Osteocyte (in vitro differentiated cells): ENCODE measurements at places on chromosomes 1 and 21. TPM values are rescaled to one million over a fixed set of nuclear protein-coding genes. Genes with fewer than 3 reads are reported as not detected.

The DISC1 gene
- 15.6 and 16.0 TPM in 2 replicates for total RNA-seq

The HCN3 gene
- total RNA-seq: 3.7 and 4.1 TPM in 2 replicates

The LCE1F gene
- not detected in 2 replicates for total RNA-seq

DNA sequence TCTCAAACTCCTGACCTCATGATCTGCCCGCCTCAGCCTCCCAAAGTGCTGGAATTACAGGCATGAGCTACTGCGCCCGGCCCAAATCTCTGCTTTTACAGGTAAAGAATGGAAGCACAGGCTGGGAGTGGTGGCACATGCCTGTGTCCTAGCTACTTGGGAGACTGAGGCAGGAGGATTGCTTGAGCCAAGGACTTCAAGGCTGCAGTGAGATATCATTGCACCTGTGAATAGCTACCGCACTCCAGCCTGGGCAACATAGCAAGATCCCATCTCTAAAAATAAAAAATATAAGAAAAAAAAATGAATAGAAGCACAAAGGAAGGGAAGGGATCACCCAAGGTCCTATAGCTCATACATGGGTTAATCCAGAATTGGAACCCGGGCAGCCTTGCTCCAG is 15.0 kb downstream of the ALPL start:
- DNase-seq: no peak

The MSH4 gene
- total RNA-seq: 0.62 and 0.68 TPM in 2 replicates

DNA sequence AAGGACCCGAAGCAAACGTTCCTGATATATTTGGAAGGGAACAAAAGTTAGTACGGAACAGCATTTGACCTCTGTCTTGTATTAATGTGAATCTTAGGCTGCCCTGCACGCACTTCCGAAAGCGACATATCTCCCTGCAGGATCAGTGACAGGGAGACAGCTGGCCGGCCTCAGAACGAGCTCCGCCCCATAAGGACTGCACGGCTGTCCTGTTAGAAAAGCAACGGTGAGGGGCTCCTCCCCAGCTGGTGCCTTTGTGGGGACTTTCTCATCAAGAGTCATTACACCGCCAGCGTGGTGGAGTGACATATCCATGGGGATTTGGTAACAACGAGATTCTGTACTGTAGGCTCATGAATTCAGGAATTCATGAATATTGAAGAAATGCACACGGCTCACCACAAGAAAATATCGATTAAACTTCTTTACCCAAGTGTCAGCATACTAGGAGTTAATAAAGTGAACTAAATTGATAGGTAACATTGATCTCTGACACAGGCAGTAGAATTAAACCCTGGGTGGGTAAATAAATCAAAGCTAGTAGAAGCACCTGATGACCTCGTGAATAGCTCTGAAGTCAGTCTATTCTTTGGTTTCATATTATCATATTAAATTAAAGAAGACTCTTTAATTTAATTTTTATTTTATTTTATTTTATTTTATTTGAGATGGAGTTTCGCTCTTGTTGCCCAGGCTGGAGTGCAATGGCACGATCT is 8.1 kb upstream of the GREM2 start:
- no peak for DNase-seq

The BATF3 gene
- 0.56 and 0.71 TPM in 2 replicates for total RNA-seq

- DNase-seq: no peak
Measured at GRCh38 chr1:26915204-26915842, 1.5 kb upstream of the NR0B2 start.

DNA sequence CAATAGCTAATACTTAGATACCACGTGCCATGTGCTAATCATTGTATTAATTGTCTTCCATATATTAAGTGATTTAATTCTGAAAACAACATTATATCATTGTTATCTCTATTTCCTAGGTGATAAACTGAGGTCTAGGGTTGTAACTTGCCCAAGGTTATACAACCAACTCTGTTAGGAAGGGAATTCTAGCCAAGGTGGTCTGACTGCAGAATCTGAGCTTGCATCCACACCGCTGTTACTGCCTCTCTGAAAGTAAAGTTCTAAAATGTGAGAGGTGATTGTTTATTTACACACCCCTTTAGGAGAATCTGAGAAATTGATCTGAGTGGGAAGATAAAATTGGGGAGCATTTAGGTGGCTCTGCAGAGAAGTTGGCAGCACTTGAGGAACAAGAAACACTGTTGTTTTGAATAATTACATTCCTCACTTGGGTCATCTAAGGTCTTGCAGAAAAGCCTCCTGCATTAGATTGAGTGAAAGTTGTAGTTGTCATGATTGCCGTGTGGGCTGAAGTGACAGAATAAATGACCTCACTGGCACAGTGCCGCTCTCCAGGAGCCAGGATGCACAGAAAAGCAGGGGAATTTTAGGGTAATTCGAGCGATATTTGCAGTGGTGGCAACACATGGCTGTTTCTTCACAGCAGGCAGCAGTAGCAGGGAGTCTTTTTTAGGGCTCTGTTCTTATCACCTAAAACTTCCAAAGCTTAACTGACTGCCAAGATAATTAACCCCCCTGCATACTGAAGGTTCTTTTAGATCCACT is 121.7 kb downstream of the ADGRL4 start:
- no peak for DNase-seq

The ARHGEF16 gene
- 3.2 and 4.3 TPM in 2 replicates for total RNA-seq

DNA sequence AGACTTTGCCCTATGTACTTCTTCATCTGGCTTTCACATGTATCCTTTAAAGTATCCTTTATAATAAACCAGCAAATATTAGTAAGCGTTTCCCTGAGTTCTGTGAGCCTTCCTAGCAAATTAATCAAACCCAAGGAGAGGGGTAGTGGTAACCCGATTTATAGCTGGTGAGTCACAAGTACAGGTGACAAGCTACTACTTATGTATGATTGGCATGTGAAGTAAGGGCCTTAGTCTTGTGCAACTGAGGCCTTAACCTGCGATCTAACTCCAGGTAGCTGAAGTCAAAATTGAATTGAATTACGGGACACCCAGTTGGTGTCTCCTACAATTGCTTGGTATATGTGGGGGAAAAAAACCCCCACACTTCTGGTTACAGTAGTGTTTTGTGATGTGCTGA is 26.0 kb downstream of the SLC16A1 start:
- DNase-seq: no peak
